ENCODE measurements at places on chromosomes 3 and 15.
A peak's percentile ranks its signal among the peaks of the same experiment; 100 is the strongest.

DNA sequence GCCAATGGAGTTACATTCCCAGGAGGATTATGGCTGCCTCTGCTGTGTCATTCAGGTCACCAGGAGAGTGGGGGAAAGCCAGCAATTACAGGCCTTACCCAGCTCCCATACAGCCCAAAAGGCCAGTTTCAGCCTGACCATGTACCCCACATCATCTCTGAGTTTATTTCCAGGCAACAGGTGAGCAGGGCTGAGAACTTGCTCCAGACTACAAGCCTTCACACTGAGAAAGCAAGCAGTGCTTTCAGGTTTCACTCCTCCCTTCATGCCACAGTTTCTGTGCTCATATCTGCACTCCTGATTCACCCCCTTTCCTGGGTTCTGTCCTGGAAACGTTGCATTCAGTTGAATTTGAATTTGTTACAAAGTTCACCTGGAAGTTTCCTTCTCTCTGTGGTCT, 68.1 kb upstream of the ABI3BP start:
- DNase-seq, result no peak

DNA sequence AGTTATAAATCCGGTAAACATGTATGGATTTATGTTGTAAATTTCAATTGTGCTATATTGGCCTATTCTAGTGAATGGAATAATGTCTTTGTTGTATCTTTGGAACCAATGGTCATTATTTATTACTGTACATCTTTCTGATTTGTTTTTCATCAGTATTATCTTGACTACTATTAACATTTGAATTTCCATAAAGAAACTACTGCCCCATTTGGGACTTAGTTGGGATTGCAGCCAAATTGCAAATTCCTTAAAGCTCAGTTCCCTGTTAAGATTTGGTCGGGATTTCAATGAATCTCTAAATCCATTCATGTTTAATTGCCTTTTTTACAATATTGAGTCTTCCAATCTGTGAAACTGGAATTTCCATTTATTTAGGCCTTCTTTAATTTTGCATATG, 822.4 kb upstream of the CADM2 start:
- DNase-seq, result no peak

DNA sequence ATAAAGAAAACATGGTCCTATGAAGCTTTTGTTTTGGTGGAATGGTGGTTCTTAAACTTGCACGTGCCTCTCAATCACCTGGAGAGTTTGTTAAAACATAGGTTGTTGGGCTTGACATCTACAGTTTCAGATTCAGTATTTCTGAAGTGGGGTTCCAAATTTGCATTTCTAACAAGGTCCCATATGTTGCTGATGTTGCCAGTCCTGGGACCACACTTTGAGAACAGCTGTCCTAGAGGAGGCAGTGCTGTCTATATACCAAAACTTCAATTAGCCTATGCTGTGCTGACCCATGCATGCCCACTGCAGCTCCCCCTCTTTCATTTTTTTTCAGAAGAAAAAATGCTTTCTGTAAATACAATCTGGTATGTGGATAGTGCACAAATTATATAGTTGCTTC, 31.3 kb downstream of the ALCAM start:
- DNase-seq, result no peak

- no peak for DNase-seq
Measured at GRCh38 chr15:67927501-67928168, 87.8 kb upstream of the RNU6-1 start.

DNA sequence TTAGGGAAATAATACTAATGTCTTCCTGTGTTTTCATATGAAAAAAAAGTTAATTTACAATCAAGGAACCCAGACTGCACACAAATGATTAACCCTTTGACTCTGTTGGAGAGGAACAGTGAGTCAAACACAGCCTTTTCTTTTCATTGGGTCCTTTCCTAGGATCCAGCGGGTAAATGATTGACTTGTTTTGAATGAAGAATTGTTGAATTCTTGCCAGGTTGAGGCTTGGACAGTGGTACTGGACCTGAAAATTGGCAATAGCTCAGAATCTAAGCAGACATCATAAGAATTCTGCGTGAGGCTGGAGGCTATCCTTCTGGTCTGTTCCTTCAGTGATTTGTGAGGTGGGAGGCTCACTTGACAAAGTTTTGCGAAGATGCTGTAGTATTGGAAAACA, 143.0 kb downstream of the RYR3 start:
- DNase-seq, result no peak

GRCh38 chr15:44968475-44968874, 12.0 kb downstream of the TERB2 start:
- no peak for DNase-seq

- DNase-seq, result no peak
Measured at GRCh38 chr3:128060473-128061381, 8.5 kb downstream of the SEC61A1 start.

DNA sequence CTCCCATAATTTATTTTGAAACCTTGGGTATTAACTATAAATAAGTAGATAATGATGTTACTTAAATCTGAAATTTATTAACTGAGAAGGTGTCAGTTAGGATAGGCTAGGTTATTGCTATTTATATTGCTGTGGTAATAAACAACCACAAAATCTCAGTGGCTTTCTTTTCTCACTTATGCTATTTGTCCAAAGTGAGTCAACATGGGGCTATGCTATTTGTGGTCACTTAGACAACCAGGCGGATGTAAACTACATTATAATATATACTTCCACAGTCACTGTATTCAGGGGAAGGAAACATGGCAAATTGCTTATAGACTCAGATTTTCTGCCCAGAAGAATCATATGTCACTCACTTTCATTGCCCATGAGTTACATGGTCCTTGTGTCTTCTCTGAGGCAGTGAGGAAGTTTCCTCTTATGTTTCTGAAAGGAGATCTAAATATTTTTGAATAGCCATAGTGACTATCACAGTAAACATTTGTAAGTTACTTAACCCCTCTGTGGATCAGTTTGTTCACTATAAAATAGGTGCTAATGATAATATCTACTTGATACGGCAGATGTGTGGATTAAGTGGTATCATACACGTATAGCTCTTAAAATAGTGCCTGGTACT, 19.8 kb downstream of the HMG20A start:
- peak; percentile 83 for DNase-seq

DNA sequence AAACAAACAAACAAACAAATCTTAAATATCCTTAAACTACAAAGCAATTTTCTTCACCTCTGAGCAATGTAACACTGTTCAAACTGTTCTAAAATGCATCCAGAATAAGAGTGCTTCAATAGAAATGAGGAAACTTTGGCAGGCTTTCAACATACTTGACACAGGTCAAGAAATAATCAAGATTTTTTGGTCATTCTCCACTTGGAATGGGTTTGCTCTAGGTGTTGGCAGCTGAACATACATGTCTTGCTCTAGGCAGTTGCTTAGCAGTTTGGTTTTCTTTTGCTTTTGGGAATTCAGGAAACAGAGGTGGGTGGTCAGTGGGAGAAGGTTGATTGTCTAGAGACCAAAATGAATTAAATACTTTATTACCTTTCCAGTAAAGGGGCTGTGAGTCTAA, 1.4 kb upstream of the LRRC3B start:
- no peak for DNase-seq
